Adrenal gland (tissue), 19 donors: ENCODE measurements at places on chromosomes 11 and 22. TPM values are rescaled to one million over a fixed set of nuclear protein-coding genes. Genes with fewer than 3 reads are reported as not detected.

ALG12 gene
- total RNA-seq: 18.7 TPM

MPZL2 gene
- total RNA-seq: 6.1 TPM

CRKL gene
- 52.8 TPM for total RNA-seq

DNA sequence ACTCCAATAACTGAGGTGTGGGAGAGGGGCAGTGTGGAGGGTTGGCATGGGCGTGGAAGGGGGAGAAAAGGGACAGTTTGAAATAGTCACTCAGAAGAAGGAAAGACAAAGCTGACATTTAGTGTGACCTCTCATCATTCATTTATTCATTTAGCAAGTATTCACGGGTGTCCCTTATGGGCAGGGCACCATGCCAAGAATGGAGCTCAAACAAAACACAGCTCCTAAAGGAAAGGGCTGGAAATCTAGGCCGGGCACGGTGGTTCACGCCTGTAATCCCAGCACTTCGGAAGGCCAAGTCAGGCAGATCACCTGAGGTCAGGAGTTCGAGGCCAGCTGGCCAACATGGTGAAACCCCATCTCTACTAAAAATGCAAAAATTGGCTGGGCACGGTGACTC, 19.4 kb upstream of the DGKZ start:
- DNase-seq: no peak

DNA sequence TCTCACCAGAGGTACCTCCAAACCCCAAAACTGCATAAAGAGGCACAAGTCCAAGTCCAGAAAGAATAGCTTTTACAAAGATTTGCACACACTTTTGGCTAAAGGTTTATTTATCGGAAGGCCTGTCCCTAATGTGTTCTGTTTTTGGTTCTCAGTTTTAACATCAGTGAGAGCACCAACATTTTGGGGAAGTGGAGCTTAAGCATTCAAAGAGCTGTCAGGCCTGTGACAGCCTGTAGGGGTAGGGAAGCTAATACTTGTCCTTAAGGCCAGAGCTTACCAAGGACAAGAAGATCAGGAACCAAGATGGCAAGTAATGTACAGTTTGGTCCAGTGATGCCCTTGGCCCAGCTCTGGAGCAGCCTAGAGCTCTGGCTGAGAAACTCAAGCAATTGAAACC, 38.9 kb upstream of the SCUBE2 start:
- no peak for DNase-seq

- DNase-seq: no peak
Observed at GRCh38 chr11:114050258-114050927, 9.1 kb upstream of the ZBTB16 start.

KRTAP5-8 gene
- not detected for total RNA-seq

GRCh38 chr11:82731691-82732277, 1.9 kb downstream of the FAM181B start:
- no peak for DNase-seq

- no peak for DNase-seq
Observed at GRCh38 chr11:44873537-44873936, 77.1 kb downstream of the TP53I11 start.

- no peak for DNase-seq
Observed at GRCh38 chr11:97461934-97462333, 1072.1 kb downstream of the JRKL start.

DNA sequence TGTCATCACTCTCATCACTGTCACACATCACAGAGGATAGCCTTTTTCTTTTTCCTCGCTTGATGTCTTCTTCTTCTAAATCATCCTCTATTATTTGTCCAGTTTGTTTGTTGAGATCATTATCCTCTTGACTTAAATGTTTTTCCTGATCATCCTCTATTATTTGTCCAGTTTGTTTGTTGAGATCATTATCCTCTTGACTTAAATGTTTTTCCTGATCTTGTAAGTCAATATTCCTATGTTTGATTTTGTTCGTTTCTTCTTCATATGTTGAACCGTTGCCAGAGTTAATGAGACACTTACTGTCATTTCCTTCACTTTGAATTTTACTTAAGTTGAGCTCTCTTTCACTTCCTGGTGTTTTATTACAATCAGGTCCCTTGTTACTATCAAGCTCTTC, 5.6 kb downstream of the CCDC82 start:
- DNase-seq: no peak

GPR83 gene
- total RNA-seq: 0.45 TPM

DNA sequence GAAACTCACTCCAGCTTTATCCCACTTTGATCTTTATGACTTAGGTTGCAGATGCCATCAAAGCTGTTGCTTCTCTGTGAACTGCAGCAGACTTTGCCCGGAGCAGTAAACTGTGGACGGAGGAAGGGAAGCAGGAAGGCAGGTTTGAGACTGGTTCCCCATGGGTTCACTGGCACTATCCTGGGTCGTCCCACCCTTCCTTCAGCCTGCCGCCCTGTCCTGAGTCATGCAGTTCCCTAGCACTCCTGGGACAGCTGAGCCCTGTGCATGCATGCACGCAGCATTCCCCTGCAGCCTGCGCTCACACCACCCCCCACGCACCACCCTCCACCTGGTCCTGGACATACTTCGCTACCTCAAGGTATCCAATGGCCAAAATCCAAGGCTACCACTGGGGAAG, 23.5 kb upstream of the P2RY2 start:
- DNase-seq: no peak

EXPH5 gene
- total RNA-seq: 0.14 TPM

- DNase-seq: no peak
Observed at GRCh38 chr22:49023161-49023878, 804.4 kb downstream of the BRD1 start.

ATXN10 gene
- 168 TPM for total RNA-seq

GRCh38 chr11:5643585-5643984, 18.8 kb downstream of the TRIM34 start:
- DNase-seq: no peak

DNA sequence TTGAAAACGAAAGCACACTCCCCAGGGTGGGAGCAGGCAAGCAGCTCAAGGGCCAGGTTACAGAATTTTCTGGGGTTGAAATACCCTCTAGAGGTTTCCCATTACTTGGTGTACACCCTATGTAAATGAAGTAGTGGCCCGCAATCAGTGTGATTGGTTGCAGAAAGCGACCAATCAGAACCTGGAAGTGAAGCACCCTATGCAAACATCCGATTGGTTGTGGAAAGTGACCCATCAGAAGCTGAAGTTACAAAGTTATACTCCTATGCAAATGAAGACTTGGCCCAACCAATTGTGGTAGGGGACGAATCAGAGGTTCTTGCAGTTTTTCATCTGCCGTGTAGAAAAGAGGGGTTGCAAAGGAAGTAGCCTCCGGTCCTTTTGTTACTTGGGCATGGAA, 19.2 kb downstream of the PRR5 start:
- no peak for DNase-seq

DEPDC7 gene
- total RNA-seq: not detected

GRCh38 chr22:30239488-30240405, 6.8 kb downstream of the LIF start:
- no peak for DNase-seq

- DNase-seq: no peak
Observed at GRCh38 chr11:102166175-102167064, 56.2 kb downstream of the YAP1 start.

DNA sequence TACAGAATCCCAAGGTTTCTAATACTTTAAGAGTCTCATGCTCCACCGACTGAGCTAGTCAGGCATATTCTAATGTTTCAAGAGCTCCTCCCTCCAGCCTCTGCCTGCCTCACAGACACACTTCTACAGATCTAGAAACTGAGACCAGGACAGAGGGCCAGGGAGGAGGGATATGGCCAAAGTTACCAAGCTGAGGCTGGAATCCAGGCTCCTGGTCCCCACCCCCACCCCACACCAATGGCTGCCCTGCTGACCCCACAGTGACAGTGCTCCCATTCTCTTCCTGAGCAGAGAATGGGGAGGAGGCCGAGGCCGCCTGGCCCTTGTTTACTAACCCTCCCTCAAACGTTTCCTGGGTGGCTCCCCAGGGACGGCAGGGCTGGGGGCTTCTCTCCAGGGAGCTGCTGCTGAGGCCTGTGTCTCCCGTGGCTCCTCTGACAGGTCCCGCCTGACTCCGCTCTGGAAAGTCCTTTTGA, 2.2 kb downstream of the PLEKHB1 start:
- DNase-seq: no peak

SPI1 gene
- 40.3 TPM for total RNA-seq

CDPF1 gene
- total RNA-seq: 20.1 TPM

DNA sequence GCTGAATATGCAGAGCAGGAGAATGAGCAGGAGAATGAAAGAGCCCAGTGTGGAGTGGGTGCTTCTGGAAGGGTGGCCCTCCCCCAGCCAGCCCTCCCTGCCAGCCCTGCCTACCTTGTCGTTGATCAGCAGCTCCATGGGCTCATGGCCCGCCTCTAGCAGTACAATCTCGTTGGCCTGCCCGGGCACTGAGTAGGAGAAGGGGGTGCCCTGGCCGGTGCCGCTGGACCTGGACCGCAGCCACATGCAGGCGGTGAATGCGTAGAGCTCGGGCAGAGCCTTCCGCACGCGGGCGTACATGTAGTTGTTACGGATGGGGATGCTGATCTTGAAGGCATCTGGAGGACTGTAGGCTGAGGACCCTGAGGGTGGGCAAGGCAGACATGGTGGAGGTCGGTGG, 17.4 kb downstream of the NPTXR start:
- no peak for DNase-seq

RPS6KB2 gene
- 96.6 TPM for total RNA-seq
